ENCODE measurements at places on chromosomes 2 and 18.

- peak; percentile 6 for DNase-seq
These were observed 45.1 kb downstream of the SLC9A2 start for GRCh38 chr2:102664471-102664909.

GRCh38 chr2:201404699-201405280 lies 46.5 kb downstream of the TRAK2 start:
- DNase-seq: no peak

DNA sequence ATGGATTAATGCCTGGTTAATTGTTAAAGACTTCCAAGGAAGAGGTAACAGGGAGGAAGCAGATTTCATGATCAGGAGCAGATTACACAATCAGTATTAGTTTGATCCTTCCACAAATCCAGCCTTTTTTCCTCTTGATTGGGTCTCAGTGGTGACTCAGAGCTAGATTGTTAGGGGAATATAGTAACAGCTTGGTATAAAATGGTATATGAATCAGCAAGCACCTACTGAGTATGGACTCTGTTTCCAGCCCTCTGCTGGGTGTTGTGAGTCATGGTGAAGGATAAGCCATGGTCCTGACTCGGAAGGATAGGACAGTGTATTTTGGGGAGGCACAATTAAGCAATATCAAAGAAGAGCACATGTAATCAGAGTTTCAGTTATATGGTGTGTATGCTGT lies 272.4 kb upstream of the DPP10 start:
- peak; percentile 0 for DNase-seq

DNA sequence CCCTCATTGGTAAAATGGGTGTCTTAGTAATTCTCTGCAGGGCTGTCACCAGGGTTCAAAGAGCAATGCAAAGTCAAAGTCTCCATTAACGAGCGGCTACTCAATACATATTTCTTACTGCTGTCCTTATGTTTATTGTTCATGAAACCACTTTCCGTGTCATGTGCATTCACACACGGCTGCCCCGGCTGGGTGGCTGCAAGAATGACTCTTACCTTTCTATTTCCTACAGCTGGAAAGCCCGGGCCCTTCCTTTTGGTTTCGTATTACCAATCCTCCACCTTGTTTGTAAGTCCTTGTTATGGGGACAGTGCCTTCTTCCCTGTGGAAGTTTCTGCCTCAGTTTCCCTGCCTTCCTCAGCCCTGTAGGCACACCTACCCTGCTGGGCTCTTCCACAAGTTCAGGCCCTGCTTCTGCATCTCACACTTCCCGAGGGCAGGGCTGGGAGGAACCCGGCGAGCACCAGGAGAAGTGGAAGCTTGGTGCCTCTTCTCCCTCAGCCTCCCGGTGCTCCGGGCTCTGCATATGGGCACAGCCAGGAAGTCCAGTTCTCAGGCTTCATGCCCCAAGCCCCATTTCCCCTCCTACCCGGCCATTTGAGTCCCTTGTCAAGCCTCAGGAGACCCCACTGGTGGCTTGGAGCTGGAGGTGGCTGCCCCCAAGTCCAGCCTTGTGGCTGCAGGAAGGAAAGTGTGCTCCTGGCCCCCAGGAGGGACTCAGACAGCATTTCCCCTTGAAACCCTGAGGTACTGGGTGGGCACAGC lies 18.7 kb upstream of the ACKR3 start:
- DNase-seq: no peak

Measured in fibroblast of skin of right quadriceps (primary cell).